ENCODE measurements at places on chromosomes 12 and 14. TPM values are rescaled to one million over a fixed set of nuclear protein-coding genes. Genes with fewer than 3 reads are reported as not detected.

Gene TAS2R13
- 0.90 TPM for total RNA-seq

Gene DPY19L2
- total RNA-seq, result 0.90 TPM

Gene OR6C2
- not detected for total RNA-seq

Gene RNF212B
- not detected for total RNA-seq

Gene CMTM5
- not detected for total RNA-seq

Gene PLA2G1B
- not detected for total RNA-seq

Gene GRIN2B
- total RNA-seq, result not detected

Gene DIO2
- total RNA-seq, result 24.2 TPM
